ENCODE measurements at places on chromosomes 3 and 15.

- DNase-seq: no peak
Observed at GRCh38 chr3:9141928-9142289, 107.5 kb downstream of the SRGAP3 start.

- no peak for DNase-seq
Observed at GRCh38 chr15:31392761-31393401, 66.2 kb downstream of the KLF13 start.

GRCh38 chr3:25587526-25587925 is 77.2 kb downstream of the TOP2B start:
- DNase-seq: no peak

GRCh38 chr3:110413807-110414748 is 657.5 kb upstream of the NECTIN3 start:
- DNase-seq: peak; percentile 85

DNA sequence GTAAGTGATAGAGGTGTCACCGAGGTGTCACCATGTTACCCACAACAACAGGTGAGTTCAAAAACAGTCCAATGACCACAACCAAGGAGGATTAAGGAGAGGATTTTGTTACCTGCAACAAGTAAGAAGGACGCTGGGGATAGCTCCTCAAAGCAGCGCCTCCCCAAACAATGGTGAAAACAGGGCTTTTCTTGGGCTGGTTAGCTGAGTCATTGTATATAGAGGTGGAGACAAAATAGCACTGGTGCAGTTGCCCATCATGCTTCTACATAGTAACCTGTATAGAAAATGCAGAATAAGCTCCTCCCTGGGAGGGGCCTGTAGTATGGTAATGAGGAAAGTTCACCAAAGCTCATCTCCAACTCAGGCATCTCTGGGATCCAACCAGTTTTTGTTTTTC is 116.9 kb upstream of the EIF1B start:
- no peak for DNase-seq

DNA sequence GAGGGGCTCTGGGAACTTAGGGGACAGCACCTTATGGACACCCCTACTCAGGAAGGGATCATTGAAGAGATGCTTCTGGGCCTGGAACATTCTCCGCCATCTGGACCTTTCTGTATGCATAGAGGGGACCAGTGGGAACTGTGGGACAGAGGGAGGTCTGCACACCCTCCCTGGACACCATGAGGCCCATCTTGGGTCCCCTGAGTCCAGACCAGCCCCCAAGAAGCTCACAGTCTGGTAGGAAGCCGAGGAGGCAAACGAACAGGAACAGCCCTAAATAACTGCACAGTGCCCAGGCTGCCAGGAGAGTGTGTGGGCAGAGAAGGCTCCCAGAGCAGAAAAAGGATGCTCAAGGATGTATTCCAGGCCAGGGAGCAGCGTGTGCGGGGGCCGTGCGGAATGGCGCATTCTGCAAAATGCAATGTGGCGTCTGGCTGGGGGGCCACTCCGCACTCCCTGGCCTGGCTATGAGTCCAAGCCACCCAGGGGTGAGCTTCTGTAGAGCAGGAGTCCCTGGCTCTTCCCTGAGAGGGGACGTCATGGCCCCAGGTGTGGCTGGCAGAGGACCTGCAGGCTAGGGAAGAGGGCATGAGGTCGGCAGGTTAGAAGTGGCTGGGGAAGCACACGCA is 24.5 kb upstream of the KLF13 start:
- no peak for DNase-seq
